ENCODE measurements at places on chromosomes 11 and 22. TPM values are rescaled to one million over a fixed set of nuclear protein-coding genes. Genes with fewer than 3 reads are reported as not detected.

The ELFN2 gene
- under 0.01 TPM for total RNA-seq

The MAP6 gene
- total RNA-seq, result 0.26 TPM

The OR2AT4 gene
- total RNA-seq, result not detected

The FIBIN gene
- total RNA-seq, result not detected

The RPLP2 gene
- total RNA-seq, result 253 TPM

The SCN4B gene
- under 0.01 TPM for total RNA-seq

The RIN1 gene
- 5.9 TPM for total RNA-seq

The SLC15A3 gene
- total RNA-seq, result 5.3 TPM

The P2RX6 gene
- total RNA-seq, result not detected

The PKP3 gene
- total RNA-seq, result 0.38 TPM

The ASRGL1 gene
- 8.6 TPM for total RNA-seq

DNA sequence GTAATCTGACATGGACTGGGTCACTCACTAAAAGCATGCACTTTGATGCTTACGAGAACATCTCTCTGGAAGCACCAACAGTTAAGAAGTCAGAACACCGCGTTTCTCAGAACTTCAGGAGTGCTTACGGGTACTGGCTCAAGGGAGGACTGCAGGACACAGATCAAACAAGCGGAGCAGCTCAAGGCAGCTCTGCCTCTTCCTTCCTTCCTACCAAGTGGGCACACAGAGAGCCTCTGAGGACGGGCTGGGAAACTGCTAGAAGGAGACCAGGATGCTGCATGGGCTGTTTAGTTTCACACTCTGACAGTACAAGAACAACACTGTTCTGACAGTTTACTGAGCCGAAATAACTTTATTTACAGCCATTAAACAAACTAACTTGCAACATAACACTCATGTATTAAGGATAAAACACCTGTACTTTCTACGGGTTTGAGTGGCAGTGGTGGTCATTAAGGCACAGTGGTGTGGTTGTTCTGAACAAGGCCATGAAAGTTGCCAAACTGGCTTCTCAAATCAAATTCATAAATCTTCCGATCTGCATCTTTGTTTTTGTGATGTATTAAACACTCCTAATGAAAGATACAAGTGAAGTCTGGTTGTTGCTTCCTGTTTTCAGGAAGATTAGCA lies 37.5 kb downstream of the ARFGAP3 start:
- no peak for DNase-seq

DNA sequence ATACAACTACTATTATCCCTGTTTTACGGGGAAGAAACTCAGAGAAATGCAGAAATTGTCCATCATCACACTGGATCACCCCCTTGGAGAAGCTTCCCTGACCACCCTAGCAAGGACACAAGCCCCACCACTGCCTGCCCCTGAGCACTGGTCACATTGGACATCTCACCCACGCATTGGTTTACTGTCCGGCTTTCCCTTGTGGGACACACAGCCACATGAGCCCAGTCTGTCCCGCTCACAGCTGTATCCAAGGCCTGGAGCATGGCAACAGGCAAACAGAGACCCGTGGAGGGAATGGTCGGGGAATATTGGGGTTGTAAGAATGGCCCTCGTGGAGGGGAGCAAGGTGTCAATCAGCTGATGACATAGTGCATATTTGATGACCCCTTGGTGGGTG lies 42.7 kb upstream of the FGF3 start:
- DNase-seq, result no peak

- DNase-seq, result no peak
These were observed 57.1 kb downstream of the ST14 start for GRCh38 chr11:130216591-130217132.

- DNase-seq, result no peak
These were observed 256.9 kb upstream of the PITPNB start for GRCh38 chr22:28175730-28176492.

DNA sequence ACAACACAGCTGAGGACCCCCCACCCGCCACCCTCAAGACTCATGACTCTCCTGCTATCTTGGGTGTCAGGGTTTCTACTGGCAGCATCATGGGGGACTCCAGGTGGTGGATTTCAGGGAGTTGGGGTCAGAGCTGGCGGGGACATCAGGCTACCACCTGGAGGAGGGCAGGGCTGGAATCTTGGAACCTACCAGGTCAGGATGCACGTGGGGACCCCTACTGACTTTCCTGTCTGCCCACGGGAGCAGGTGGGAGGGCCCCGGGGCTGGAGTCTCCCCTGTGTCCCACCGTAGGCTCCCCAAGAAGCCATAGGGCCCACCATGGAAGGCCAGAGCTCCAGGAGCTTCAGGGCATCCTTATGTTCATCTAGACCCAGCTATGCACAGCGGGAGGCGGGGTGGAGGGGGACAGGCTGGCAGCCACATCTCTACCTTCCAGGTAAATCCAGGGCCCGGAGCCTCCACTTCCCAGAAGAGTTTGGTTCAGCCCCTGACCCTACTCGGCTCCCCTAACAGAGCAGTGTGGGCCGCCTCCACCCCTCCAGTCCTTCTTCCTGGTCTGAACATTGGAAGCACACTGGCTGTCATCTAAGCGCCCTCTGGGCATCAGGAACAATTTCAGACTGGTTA lies 10.0 kb downstream of the SLC37A2 start:
- no peak for DNase-seq

- DNase-seq, result no peak
These were observed 46.2 kb downstream of the ATXN10 start for GRCh38 chr22:45717789-45718188.

DNA sequence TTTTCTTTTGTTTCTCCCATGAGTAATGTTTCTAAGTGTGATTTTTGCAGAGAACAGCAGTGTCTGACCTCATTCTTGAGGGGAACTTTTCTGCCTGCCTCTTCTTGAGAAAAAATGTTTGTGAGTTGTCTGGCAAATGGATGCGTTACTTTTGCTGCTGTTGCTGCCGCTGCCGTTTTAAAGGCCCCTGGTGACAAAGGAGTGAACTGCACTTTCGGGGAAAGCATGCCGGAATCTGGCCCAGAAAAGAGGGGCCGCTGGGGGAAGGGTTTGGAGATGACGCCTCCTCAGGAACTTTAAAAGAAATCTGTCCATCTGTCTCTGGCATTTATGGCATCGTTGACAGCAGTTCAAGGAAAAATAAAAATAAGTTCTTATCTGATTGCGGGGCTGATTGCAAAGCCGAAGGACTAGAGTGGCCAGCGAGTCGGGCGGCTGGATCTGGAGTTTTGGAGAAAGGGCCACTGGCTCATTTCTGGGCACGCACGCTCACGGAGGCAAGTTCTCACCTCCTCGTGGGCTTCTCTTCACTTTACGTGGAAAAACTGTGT lies 16.5 kb downstream of the ZBTB16 start:
- DNase-seq, result peak; percentile 56

DNA sequence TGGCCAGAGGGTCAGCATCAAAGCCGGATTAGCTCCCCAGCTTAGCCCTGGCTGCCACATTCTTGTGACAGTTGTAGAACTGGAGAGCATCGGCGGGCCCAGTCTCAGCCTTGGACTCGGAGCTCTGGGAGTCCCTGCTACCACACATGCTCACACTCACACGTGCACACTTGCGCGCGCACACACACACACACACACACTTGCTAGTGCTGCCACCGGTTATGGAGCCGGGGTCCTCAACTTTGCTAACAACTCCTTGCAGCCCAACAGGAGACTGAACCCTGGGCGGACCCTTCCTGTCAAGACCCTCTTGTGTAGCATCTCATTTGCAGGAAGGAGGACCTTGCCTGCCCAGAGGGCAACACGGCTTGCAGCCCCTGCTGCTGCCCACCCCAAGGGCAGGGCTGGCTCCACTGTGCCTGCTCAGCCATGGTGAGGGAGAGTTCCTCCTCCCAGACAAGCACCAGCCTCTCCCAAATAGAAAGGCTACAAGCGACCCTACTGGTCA lies 107.6 kb downstream of the WNT7B start:
- DNase-seq, result no peak

DNA sequence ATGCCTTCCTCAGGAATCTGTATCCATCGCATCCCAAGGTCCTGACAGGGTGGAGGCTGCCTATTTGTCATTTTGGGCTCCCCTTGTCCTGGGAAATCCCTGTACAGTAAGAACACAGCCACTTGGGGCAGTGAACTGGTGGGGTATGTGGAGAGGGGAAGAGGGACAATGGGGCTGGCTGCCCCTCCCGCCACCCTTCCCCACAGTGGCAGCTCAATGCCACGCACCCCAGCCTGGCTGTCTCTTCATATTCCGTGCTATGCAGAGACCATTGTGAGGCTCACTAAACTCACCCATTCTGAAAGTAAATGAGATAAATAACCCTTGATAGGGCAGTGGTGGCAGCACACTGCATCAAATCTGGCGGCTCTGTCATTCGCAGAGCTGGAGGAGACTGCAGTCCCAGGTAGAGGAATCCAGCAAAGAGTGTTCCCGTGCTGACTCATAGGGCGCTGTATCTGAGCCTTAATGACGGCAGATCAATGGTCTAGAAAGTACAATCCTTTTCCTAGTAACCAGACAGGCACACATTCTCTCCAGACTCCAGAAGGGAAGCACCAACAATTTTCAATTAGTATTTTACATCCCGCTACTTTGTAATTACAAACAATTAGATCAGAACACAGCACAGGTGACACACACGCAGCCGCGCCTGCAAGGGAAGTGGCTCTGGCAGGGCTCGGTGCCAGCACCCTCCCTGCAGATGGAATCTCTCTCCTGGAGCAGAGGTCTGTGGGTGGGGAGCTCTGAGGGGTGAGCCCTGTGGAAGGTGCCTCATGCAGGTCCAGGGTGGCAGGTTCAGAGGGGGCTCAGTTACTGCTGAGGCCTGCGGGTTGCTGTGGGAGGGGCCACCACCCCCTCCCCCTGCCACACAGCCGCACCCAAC lies 167.9 kb upstream of the B3GAT1 start:
- DNase-seq, result no peak

GRCh38 chr22:42397332-42398249 lies 34.6 kb downstream of the NFAM1 start:
- peak; percentile 40 for DNase-seq

GRCh38 chr11:110621826-110622225 lies 90.4 kb downstream of the ARHGAP20 start:
- no peak for DNase-seq

GRCh38 chr11:18705651-18706281 lies 7.2 kb downstream of the TMEM86A start:
- no peak for DNase-seq

- no peak for DNase-seq
These were observed 40.8 kb upstream of the ST14 start for GRCh38 chr11:130118636-130119387.

- no peak for DNase-seq
These were observed 9.2 kb upstream of the NDUFS8 start for GRCh38 chr11:68021167-68021787.

DNA sequence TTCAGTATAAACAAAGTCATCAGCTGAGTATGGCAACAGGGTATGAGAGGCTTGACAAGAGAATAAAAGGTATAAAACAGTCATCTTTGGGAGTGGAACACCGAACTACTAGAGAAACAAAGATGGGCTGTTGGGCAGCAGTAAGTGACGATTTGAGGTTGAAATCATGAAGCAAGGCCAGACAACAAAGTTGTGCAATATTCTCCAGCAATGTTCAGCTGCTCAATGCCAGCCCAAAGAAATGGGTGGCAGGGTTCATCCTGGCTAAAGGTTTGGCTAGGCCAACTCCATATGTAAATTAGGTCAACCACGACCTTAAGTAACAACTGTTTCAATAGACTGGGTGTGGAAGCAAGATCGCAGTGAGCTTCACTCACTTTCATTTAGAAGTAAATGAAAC lies 6.2 kb downstream of the APIP start:
- DNase-seq, result no peak

- DNase-seq, result no peak
These were observed 24.2 kb upstream of the TMEM123 start for GRCh38 chr11:102476812-102477211.

DNA sequence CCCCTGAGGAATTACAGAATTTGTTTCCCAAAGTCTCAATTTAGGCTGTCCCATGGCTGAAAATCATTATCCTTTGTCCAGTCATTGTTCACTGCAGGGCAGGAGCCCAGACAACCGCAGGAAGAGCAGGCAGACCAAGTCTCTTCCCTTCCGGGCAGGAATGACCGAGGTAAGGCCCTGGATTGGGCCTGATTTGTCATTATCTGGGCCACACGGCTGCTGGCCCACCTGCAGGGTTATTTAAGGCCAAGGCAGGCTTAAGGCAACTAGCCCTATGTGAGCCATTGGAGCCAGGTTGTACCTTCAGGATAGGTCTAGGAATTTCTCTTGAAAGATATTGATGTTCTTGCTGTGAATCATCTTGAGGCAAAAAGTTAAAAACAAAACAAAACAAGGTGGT lies 9.7 kb upstream of the IL10RA start:
- DNase-seq, result no peak

DNA sequence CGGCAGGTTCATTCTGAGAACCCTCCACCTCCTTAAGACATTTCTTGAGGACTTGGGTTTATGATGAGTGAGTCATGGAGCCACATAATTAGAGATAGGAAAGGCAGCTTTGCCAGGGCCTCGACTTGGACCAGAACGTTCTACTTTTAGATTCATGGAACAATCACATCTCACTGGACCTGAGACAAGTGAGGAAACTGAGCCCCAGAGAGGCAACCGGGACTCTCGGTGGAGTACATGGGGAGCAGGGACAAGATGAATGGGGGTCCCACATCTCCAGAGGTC lies 59.5 kb downstream of the LINC01488 start:
- DNase-seq, result no peak

DNA sequence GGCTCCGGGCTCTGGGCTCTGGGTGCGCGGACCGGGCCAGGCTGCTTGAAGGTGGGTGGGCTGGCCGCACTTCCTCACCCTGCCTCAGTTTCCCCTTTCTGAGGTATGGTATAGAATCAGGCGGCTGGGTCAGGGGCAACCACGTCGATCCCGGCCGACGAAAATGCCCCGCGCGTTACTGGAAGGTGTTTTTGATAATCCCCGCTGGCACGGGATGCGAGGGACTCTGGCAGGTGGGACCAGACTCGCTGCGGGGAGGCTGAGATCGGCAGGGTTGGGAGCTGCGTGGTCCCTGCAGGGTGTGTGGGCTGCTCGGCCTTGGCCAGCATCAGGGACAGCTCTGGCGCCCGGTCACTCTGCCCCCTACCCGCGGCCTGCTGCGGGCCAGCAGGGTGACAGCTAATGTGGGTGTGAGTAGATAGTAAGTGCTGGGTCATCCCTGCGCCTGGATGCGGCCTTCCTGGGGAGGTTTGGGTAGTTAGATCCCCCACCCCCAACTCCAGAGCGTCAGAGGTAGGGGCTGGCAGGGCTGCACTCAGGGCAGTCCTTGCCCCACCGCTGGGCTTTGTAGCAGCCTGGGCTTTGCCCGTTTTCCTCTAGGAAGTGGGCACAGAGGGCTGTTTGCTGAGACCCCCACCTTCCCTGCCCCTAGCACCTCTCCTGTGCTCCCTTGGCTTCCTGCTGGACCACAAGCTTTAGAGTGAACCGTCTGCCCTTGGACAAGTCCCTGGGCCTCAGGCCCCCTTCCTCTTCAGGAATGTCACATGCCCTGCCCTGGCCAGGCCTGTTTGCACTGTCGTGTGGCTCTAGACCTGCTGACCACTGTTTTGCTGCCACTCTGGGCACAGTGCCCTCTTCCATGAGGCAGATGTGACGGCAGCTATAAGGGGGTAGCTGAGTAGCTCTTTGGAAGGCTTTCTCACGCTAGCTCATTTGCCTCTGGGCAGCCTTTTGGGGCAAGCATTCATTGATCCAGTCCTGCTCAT lies 579 bp downstream of the TANGO2 start:
- peak; percentile 64 for DNase-seq
